Aorta (tissue), 5 donors: ENCODE measurements at places on chromosomes 16 and 17.

- no peak for DNase-seq
Measured at GRCh38 chr16:80029761-80030481, 429.4 kb upstream of the MAF start.

DNA sequence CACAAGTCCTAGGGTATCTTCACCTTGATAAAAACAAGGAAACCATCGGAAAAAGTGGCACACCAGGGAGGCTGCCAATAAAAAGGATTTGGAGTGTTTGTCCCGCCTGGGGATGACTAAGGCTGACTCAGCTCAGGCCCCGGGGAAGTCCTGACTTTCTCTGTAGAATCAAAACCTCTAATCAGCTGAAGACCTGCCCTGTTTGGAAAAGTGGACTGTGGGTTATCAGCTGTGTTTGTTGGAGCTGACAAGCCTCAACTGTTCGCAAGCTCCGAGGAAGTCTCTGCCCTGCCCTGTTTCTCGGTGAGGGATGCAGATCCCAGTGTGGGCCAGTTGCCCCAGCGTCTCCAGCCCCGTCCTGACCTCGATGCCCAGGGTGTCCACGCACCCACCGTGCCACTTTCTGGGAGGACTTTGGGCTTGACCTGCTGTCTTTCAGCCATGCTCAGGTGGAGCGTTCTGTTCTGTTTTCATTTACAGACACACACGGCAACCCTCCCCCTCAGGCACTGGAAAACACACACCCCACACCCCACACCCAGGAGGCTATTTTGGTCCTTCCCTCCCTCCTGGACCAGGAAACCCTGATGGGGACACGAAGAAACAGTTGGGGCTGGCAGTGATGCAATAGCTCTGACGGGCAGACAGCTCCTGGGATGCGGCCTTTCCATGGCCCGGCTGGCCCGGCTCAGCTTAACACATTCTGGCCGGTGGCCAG, 27.6 kb upstream of the PITPNA start:
- peak; percentile 90 for DNase-seq

- no peak for DNase-seq
Measured at GRCh38 chr17:38439436-38439835, 11.2 kb downstream of the ARHGAP23 start.

- no peak for DNase-seq
Measured at GRCh38 chr17:37284191-37284590, 91.6 kb upstream of the C17orf78 start.

DNA sequence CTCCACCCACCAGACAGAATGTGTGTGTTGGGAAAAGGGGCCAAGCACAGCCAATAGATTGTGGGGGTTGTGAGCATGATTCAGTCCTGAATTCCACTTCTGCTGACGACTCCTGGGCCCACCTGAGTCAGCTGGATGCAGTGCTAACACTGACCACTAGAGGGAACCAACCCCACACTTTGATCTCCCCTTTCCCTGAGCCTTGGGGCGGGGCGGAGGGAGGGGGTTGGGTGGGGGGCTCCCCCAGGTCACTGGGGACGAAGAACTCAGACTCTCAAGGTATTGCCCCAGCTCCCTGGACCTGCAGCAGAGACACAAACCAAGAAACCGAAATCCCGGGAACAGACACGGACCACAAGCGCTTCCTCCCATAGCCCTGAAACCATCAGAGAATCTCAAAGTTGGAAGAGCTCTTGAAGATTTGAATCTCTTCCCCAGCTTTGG, 621 bp upstream of the CSHL1 start:
- DNase-seq: no peak

DNA sequence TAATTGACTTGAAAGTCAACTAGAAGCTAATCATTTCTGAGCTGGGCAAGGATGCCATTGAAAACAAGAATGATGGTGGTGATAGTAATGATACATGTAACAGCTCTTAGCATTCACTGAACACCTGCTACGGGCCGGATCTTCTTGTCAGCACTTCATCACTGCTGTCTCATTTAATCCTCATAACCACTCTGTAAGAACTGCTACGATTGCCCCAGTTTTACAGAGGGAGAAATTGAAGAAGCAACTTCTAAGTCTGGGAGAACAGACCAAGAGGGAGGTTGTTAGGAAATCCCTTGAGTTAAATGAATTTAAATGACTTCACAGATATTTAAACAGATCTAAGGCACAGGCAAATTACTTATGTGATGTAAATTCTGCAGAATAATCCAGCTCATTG, 7.0 kb upstream of the GAN start:
- DNase-seq: no peak

- DNase-seq: no peak
Measured at GRCh38 chr17:70072546-70073309, 2.3 kb upstream of the KCNJ16 start.

DNA sequence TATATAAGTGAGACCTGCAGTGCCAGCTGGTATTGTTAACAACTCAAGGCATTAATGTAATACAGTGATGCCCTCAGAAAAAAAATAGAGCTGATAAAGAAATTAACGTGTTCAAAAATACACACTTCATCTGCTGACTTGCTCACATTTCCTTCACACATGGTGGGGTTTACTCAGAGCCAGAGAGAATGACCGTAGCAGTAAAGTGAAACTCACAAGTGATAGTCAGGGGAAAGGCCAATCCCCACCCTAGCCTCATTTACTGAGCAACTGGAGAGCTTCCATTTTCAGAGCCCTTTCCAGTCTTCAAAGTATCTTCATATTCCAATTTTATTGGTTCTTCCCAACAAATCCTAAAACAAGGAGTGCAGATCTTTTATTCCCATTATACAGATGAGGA, 74.0 kb upstream of the HLF start:
- DNase-seq: no peak

DNA sequence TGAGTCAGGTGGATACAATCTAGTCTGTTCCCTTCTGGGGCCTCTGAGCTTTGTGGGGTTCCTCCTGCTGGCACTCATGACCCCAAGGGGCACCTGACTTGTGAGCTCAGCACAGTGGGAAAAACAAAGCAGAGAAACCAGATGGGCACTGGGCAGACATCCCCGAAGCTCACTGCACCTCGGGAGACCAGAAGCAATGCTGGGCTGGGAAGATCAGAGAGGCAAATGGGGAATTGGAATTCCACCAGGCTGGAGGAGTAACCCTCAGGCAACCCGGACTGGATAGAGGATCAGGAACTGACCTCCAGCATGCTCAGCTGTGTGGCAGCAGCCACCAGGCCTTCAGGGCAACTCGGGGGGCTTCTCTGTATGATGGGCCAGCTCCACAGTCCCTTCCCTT, 50.3 kb downstream of the ABCC12 start:
- no peak for DNase-seq

DNA sequence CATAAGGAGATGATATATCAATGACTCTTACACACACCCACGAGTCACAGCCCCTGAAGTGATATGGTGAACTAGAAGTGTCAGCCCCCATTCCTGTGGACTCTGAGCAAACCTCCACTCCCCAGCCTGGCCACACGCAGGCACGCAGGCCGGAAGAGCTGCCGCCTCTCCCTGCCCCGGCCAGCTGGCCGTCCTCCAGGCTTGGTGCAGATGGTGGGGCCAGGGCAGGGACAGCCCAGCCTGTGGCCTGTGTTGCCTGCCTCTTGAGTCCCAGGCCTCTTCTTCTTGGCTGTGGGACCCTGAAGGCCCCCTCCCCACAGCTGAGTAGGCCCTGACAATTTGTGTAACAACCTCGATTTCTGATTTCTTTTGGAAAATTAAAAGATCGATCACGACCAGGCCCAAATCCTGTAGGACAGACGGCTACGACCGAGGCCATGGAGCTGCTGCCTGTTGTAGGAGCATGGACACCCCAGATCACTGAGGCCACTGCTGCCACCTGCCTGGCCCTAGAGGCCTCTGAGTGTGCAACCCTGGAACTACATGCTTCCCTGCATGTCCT, 10.0 kb upstream of the MPRIP start:
- DNase-seq: peak; percentile 85

DNA sequence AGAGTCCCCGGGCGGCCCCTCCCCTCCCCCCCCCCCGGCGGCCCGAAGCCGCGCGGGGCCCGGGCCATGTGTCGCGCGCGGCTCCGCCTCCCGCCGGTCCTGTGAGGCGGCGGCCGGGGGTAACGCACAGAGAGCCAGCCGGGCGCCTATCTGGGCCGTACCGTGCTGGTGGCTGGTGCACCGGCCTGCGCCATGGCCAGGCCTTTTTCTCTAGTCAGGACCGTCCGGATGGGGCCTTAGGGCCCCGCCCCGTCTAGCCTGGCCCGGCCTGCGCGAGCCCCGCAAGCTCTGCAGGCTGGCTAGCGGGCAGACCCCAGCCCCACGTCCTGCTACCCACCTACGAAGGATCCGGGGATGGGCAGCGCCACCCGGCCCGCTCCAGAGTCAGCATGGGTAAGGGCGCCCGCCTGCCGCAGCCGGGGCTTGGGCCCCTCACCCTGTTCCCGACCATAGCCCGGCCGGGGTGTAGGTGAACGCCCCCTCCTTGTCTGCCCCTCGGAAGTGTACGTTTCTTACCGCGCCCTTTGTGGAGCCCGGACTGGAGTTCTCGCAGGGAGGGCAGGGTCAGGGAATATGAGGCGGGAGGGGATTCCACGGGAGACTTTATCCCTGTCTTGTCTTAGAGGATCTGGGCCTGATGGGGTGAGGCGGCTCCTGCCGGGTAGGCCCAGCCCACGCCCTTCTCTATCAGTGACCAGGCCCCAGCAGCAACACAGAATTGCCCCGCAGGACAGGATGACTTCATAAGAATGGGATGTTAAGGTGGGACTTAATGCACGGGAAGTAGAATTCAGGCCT, at the start of gene CENPT:
Gene CENPT, minus strand, starts transcription at position 630 of the 798 bp plus-strand sequence. CDS start 13,834 bp downstream, outside the sequence.
- peak; percentile 88 for DNase-seq

GRCh38 chr16:1108299-1109252, 12.5 kb upstream of the C1QTNF8 start:
- peak; percentile 81 for DNase-seq

DNA sequence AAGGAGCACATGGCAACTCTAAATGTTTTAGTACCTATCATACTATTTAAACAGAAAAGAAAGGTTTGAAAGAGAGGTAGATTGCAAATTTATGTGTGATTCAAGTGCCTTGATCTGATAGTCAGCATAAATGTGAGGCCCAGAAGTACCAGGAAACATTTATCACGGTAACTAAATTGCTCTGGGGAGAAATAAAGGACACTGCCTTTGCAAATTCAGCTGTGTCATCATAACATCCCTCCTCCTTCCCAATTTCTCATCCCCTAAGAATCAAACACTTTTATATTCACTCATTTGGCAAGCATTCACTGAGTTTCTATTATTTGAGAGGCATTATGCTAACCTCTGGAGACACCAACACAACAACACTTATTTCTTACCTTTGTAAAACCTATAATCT, 563.4 kb upstream of the CA10 start:
- DNase-seq: no peak

DNA sequence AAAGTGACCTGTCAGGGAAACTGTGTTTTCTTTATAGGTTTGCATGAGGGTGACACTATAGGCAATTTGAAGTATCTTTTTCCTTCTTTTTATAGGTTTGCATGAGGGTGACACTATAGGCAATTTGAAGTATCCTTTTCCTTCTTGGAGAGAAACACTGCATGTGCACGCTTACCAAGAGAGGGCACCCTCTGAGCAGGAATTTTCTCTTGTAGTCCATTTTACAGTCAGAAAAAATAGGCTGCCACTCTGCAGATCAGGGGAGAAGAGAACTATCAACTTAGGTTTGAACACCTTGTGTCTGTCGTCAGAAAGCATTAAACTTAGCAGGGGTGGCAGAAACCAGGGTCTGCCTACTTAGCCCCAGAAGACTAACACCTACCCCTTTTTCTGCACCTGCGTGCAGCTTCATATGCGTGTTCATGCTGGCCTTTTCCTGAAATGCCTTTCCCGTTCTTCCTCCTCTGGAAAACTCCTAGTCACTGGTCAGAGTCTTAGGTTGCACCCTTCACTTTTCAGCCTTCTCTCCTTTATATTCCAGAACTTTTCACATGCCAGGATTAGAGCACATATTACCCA, 16.4 kb upstream of the SMIM36 start:
- no peak for DNase-seq

- no peak for DNase-seq
Measured at GRCh38 chr17:77222356-77222755, 81.6 kb downstream of the SEC14L1 start.

GRCh38 chr17:74598346-74599022, 6.4 kb upstream of the CD300LD start:
- DNase-seq: no peak

DNA sequence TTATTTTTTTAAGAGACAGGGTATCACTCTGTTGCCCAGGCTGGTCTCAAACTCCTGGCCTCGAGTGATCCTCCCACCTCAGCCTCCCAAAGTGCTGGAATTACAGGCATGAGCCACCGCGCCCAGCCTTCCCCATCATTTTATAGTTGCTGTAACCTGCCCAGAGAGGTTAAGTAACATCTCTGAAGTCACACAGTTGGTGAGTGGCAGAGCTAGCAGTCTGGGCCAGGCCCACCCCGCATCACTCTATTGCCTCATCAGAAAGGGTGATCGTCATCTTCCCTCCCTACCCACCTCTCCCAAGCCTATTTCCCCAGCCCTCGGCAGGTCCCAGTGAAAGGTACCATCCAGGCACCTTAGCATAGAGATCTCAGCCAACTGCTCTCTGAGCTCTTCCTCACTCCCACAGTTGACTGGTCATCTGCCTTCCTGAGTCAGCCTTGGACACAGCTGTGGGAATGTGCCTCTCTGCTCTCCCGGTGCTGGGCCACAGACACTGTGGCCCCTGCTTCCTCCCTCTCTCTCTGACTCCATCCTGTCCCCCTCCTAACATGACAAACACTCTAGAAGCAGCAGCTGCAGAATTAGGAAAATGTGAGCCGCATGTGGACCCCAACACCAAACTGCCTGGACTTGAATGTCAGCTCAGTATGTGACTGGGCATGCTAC, 57.1 kb downstream of the SCNN1B start:
- DNase-seq: peak; percentile 33

DNA sequence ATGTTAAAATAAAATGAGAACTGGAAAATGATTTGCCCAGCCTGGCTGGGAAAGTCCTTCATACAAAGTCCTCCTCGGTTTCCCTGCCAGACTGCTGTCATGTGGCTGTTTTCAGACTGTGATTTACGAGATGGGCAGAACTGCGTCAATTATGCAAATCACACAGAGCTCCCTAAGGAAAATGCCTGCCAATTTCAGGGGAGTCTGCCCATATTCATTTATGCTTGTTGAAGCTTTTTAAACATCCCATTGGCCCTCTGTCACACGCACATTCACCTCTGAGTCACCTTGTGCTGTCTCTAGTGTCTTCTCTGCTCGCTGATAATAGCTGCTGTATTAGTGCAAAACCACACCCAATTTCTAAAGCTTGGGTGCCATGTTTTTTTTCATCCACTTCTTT, 81.7 kb upstream of the FAM20A start:
- DNase-seq: no peak

DNA sequence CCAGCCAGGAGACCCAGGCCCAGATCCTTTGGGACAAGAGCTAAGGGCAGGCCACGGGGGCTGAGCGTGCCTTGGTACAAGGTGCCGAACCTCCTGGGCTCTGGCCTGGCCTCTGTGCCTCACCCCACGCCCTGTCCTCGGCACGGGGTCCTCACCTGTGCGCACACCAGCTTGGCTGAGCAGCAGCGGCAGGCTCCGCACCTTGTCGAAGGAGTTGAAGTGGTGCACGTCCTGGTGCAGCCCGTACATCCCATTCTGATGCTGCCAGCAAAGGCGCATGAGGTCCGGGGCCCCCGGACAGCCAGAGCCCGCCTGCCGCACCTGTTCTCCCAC, 5.3 kb downstream of the SGSH start:
- no peak for DNase-seq

GRCh38 chr16:88854306-88855111, 2.2 kb downstream of the GALNS start:
- DNase-seq: no peak

GRCh38 chr17:69597898-69598692, 183.6 kb downstream of the MAP2K6 start:
- DNase-seq: no peak

- DNase-seq: no peak
Measured at GRCh38 chr16:4646773-4647643, 22.4 kb downstream of the MGRN1 start.
